ENCODE measurements at places on chromosomes 11 and 22.

DNA sequence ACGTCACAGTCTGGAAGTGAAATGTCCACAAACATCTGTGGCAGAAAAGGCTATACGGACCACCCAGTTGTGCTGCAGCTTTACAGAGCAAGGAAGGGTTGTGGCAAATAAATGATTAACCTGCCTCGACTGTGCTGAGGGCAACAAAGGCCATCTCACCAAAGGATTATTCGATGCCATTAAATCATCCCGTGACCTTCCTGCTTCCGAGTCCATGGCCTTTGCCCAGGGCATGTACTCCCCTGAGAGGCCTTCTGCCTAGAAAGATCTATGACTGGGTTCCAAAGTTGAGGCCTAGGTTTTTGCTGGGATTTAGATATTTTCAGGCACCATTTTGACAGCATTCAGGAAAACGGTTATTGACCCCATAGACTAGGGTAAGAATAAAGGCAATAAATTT, 9.2 kb downstream of the CDPF1 start:
- DNase-seq, result no peak

DNA sequence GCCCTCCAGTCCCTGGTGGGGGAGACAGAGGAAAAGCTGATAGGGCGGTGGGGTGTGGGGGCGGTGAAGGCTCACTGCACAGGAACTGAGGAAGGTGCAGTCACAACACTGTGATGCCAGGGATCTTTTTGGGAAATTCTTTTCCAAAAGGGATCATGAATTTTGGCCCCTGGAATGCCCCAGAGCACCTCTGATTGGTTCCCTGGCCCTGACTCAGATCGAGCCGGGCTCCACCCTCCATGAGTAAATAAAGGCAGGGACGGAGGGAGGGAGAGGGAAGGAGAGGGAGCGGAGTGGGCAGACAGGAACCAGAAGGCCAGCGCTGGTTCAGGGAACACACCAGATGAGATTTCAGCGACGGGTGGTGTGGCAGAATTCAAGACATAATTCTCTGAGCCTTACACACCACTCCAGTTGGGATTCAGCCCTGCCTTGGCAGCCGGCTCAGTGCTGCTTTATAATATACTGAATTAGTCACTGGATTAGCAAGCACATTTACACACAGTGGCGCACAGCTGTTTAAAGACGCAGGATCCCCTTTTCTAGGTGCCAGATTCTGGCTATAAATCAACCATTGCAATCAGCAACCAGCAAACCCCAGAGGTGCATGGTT, 80.3 kb downstream of the ETS1 start:
- DNase-seq, result no peak

DNA sequence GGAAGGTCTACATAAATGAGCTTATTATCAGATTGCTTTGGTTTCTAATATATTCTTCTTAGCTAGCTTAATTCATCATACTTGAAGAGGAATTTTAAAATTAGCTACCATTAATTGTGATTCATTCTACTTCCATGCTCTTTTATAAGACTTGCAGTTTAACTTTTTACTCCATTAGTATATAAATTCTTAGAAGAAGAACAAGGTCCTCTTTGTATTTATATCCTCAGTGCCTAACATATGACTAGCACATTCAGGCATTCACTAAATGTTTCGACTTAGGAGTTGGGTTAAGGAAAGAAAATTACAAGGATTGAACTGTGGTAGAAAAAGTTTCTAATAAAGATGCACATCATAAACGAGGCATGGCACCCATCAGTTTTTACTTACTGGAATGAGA, 1135.5 kb downstream of the JRKL start:
- DNase-seq, result no peak

- no peak for DNase-seq
Measured at GRCh38 chr22:44276706-44277356, 35.9 kb downstream of the SHISAL1 start.

DNA sequence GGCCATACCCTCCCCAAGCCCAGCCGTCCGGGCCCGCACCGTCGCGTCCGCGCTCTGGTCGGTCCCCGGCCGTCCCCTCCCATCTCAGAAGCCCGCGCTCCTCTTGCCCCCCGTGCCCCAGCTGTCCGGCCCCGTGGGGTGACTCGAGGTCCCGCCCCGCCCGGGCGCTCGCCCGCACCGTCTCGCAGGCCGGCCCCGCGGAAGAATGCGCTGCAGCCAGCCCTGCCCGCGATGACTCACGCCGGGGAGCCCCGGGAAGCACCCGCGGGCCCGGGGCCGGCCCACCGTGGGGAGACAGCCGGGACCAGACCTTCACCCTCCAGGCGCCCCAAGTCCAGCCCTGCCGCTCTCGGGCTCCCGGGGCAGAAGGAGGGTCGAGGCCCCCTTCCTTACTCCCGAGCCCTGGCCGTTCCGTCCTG, 320 bp upstream of the PHLDA2 start:
- no peak for DNase-seq

DNA sequence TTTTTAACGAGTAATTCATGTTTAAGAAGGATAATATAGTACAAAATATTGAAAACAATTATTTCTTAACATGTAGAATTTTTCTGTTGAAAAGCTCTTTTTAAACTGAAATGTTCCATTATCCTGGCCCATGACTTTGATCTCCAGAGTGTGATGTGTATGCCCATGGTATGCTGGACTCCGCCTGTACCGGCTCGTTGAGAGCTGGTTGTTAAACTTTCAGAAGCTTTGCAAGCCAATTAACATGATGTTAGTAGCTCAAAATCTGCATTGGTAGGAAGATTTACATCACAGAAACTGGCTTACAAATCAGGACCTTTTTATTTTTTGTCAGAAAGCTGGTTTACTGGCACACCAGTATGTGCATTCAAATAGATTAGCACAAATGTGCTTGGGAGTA, 15.0 kb downstream of the SIK2 start:
- no peak for DNase-seq
